ENCODE measurements at places on chromosomes 12 and 14.

- no peak for DNase-seq
These were observed 2.6 kb downstream of the PSME1 start for GRCh38 chr14:24138396-24139271.

GRCh38 chr14:24317141-24317928, 6.0 kb downstream of the LTB4R start:
- DNase-seq = no peak

DNA sequence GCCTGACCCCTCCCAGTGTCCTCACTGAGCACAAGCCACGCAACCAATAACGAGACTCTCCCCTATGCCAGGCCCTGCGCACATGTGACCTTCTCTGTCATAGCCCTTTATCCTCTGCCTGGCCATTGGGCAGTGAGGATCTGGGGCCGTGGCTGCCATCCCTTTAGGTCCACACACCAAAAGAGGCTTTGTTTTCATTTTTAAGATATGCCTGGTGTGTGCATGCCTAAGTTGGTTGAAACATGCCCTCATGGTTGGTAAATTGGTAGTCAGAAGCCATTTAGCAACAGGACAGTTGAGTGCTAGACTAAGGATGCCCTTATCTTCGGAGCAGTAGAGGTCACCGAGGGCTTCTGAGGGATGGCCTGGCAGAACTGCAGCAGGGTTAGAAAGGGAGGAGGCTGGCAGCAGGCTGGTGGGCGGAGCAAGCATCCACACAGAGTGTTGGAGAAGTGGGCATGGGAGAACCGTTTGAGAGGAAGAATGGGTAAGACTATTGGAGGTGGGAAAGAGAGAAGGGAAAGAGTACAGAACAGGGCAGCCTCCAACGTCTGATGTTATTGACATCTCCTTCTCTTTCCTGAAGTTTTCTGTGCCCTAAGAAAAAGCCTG, 75.1 kb downstream of the SLC24A4 start:
- DNase-seq = no peak

GRCh38 chr12:53776872-53777271, 25.1 kb upstream of the CISTR start:
- DNase-seq = no peak

- no peak for DNase-seq
These were observed 7.0 kb downstream of the NOC4L start for GRCh38 chr12:132151145-132151765.

- no peak for DNase-seq
These were observed 33.5 kb upstream of the C12orf42 start for GRCh38 chr12:103529306-103529705.

DNA sequence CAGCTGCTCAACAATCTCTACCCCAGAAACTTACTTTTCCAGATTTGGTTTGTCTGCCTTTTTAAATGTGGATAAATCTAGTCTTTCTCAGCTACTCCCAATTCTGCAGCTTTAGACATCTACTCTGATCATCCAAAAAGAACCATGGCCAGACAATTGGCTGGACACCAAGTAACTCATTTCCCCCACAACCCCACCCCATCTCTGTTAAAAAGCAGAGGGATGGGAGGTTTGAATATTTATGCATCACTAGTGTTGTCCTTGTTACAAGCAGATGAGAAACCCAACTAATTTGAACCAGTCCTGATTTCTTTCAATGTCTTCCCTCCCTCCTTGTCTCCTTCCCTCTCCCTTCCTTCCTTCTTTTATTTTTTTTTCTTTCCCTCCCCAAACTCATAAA, 391.9 kb downstream of the GALC start:
- no peak for DNase-seq

DNA sequence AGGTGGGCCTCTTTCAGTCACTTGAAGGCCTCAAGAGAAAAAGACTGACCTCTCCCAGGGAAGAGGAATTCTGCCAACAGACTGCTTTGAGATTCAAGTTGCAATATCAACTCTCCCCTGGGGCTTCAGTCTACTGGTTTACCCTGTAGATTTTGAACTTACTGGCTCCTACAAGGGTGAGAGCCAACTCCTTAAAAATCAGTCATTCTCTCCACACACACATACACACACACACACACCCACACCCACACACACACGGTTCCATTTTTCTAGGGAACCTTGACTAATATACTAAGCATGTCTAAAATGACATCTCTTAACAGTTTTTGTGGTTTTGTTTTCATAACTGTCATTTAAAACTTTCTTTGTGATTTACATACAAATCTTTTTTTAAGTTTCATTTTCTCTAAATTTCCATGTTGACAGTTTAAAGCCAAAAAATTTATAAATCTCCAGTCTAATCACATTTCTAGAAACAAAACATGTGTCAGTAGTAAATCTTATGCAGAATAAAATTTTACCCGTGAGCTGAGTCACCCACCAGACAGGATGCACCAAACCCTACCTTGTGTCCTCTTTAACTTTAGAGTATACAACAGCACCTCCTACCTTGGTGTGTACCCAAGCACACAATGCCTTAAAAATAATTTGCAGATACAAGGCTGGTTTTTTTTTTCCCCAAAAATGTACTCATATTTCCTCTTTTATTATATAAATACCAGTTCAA, 394.6 kb downstream of the AEBP2 start:
- DNase-seq = no peak

DNA sequence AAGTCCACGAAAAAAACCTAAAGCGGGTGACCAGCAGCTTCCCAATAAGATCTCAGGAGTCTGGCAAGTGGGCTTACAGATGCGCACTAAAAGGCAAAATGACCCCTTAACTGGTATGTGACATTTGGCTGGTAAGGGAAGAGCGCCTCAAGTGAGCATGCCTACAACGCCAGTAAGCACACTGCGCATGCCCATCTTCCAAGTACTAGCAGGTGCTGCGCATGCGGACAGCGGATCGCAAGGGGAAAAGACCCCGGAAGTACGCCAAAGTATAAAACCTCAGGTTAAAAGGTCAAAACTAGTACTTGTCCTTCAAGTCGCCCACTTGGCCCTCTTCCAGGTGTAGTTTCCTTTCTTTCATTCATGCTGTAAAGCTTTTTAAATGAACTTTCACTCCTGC, 518.5 kb upstream of the MDGA2 start:
- DNase-seq = peak; percentile 89

GRCh38 chr14:103808403-103809001, 38.9 kb downstream of the PPP1R13B start:
- peak; percentile 83 for DNase-seq
